ENCODE measurements at places on chromosomes 12 and 14.

GRCh38 chr12:72313806-72314205 lies 41.6 kb downstream of the TRHDE start:
- DNase-seq: no peak

DNA sequence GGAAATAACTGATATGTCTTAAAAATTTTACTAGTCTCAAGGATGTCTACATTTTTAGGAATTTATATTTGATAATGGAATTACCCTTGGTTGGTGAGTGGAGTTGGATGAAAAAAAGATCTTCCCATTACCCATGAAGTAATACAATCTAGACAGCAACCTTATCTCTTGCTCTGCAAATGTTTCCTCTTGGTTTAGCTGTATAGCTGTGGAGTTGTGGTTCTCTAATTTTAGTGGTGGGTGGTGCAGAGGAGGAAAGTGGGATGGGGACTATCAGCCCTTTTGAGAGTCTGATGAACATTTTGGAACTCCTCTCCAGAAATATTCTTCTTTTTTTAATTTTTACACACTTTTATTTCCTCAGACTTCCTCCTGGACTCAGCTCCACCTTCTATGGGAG lies 17.1 kb downstream of the SPX start:
- DNase-seq: no peak

DNA sequence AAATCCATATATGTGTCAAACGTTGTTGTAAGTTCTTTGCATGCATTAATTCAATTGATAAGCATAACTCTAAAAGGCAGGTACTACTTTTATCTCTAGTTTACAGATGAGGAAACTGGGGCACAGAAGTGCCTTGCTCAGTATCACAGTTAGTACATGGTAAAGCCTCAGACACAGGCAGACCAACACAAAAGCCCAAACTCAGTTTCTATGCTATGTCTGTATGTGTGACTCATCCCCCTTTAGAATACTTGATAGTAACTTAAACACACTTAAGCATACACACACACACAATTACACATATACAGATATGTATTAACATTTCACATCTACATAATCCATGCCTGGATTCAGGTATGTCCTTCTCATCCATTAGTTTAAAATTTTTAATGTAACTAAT lies 88.0 kb downstream of the EPS8 start:
- no peak for DNase-seq

GRCh38 chr14:58730792-58731464 lies 93.2 kb downstream of the DACT1 start:
- DNase-seq: no peak

DNA sequence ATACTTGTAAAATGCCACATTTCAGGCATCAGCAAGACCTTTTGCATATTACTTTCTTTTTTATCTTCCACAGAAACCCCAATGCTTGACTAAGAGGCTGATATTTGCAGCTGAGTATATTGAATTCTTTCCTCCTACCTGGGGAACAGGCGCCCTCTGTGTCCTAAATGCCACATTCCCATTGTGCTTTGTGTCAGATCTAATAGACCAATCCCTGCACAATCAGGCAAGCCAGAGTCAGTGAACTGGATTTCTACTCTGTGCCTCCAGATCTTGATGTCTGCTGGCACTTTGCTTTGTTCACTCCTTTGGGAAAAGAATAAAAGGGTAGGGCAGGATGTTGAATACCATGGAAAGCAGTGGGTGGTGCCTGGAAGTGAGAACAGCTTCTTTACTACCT lies 22.4 kb upstream of the TAS2R42 start:
- no peak for DNase-seq

DNA sequence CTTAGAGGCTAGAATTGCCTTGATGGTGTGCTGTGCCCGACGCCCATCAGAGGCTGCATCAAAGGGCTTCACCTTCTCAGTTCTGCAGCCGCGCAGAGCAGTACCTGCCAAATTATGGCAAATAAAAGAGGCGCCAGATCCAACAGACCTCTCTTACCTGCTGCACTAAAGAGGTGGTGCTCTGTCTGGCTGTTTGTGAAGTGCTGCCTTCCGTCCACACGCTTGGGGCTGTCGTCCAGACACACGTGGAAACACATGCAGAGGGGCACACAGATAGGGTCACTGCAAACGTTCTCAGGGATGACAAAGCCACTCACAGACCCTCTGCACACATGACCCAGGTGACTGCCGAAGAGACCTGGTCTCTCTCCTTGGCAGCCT lies 617.5 kb downstream of the VRK1 start:
- DNase-seq: no peak

GRCh38 chr12:9264546-9264945 lies 56.4 kb upstream of the PZP start:
- DNase-seq: no peak

- no peak for DNase-seq
Measured at GRCh38 chr12:125276567-125276966, 211.3 kb downstream of the AACS start.

GRCh38 chr12:98592825-98593322 lies 612 bp upstream of the SLC25A3 start:
- no peak for DNase-seq

DNA sequence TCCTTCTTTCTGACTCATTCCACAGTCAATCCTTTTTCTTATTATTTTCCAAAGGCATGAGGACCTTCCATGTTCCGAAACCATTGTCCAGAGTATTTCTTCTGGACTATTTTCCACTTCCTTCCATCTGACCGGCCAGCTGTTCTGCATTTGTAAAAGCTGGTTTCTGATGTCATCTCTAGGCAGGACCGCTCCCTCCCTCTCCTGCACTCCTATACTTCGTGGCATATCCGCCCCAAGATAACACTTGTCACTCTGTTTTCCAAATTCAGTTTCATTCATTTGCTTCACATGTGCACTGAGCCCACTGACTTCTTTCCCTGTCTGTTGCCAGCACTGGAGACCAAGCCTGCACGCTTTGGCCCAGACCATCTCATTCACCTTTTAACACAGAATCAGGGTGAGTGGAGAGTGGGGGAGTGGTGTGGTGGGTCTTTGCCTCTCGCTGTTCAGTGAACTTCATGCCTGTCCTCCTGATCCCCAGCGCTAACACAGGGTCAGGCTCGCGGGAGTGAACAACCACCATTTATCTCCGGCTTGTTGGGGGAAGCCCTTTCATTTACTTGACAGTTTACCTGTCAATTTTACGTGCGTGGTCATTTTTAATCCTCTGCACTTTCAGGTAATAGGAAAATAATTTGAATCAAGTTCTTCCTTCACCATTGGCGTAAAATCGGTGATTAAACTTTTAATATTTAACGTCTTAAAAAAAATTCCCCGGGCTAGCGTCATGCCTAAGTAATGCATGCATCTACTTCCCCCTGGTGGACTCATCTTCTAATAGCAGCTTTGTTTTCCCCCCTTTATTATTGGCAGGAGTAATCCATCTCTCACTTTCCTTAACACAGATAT lies 52.5 kb downstream of the C12orf75 start:
- no peak for DNase-seq

DNA sequence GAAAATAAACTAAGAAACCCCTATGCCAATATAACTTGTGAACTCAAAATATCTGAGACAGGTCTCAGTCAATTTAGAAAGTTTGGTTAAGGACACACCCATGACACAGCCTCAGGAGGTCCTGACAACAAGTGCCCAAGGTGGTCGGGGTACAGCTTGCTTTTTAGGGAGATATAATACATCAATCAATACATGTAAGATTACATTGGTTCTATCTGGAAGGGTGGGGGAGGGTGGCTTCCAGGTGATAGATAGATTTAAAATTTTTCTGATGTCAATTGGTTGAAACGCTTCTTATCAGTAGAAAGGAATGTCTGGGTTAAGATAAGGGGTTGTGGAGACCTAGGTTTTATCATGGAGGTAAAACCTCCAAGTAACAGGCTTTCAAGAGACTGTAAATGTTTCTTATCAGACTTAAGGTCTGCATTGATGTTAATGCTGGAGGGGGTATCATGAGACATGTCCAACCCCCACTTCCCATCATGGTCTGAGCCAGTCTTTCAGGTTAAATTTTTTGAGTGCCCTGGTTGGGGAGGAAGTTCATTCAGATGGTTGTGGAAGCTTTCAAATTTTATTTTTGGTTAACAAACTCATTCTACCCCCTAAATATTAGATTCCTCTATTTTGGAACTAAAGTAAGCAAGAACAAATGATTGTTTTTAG lies 82.0 kb upstream of the RASSF8 start:
- no peak for DNase-seq

DNA sequence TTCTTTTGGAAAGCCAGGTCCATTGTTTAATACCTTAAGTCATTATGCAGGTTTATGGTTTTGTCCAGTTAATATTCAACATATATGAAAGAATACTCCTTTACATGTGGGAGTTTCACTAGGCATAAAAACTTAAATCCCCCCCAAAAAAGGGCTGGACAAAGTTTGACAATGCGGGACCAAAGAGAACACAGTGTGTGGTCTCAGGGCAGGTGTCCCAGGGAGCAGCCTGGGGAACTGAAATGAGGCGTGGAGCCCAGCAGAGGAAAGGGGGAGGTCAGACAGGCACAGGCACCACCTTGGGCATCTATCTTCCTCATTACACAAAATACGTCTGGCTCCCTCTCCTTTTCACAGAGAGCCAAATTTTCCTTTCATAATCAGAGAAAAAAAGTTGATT lies 22.5 kb downstream of the PKP2 start:
- DNase-seq: no peak

DNA sequence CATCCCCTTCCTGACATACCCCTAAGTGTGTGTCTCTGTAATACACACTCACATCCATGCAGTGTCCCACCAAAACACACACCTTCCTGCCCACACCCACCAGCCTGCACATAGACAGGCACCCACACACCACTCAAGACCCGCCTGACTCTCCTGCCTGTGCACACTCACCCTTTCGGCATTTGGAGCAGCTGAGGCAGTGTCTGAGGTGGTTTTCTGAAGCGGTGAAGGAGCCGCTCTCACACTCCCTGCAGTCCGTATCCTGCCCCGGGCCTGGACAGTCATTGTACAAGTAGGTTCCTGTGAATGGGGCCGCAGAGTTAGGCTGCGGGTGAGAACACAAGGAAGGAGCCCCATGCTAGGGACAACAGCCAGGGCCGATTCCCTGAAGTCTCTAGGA lies 8.3 kb downstream of the TNFRSF1A start:
- DNase-seq: no peak

DNA sequence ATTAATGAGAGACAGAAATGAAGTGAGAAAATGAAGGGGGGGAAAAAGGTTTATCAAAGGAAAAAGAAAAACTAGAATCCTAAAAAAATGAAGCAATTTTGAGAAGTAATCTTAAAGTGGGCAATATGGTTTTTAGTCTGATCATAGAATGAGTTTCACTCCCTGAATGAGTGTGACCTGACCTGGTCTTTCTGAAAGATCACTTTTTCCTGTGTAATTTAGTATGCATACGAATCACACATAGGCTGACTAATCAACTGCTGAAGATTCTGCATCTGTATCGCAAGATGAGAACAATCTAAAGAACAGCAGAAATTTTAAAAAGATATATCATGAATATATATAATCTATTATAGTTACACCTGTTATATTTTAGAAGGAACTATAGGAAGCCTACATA lies 11.3 kb downstream of the GNPTAB start:
- no peak for DNase-seq

GRCh38 chr14:76832503-76832988 lies 6.3 kb downstream of the LRRC74A start:
- no peak for DNase-seq

GRCh38 chr14:68468437-68469207 lies 324.2 kb downstream of the ZFP36L1 start:
- DNase-seq: no peak

DNA sequence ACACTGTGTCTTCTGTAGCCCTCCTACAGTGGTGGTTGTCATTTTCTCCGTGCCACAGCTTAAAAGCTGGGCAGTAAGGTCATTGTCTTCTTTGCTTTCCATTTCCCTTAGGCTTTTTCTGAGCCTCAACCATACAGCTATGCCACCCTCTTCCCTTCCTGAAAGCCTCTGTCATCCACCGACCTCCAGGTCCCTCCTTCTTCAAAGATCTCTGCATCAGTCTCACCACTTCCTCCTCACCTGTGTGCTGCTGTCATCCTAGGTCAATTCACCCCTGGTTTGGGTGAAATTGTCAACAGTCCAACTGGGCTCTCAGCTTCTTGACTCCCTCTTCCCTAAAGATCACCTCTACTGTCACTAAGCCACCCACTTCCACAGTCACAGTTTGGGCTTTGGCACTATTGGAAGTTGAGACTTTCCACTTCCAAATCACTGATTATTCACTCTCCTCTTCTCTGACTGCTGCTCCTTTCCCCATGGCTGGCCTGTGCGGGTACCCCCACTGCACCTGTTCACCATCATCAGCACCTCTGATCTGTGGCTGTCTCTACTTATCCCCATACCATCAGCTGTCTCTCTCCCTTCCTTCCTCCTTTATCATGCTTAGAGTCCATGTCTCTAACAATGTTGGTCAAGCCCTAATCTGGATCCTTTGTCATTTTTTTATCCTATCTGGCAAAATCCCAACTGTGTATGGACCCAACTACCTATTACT lies 15.5 kb upstream of the TSPAN9 start:
- DNase-seq: no peak

- DNase-seq: no peak
Measured at GRCh38 chr14:54140551-54140950, 183.9 kb upstream of the BMP4 start.

- no peak for DNase-seq
Measured at GRCh38 chr14:93972618-93973205, 3.7 kb downstream of the ASB2 start.

DNA sequence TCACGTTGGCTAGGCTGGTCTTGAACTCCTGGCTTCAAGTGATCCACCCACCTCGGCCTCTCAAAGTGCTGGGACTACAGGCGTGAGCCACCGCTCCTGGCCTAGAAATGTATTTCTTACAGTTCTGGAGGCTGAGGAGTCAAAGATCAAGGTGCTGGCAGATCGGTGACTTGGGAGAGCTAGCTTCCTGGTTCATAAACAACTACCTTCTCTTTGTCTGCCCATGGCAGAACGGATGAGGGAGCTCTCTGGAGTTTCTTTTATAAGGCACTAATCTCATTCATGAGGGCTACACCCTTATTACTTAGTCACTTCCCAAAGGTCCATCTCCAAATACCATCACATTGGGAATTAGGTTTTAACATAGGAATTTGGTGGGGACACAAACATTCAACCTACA lies 38.9 kb downstream of the SLC17A8 start:
- DNase-seq: no peak

- no peak for DNase-seq
Measured at GRCh38 chr12:58931518-58931917, 11.2 kb upstream of the LRIG3 start.

- no peak for DNase-seq
Measured at GRCh38 chr14:105456736-105457617, 17.6 kb upstream of the CRIP2 start.

GRCh38 chr12:130157998-130158753 lies 4.1 kb upstream of the FZD10 start:
- DNase-seq: no peak

DNA sequence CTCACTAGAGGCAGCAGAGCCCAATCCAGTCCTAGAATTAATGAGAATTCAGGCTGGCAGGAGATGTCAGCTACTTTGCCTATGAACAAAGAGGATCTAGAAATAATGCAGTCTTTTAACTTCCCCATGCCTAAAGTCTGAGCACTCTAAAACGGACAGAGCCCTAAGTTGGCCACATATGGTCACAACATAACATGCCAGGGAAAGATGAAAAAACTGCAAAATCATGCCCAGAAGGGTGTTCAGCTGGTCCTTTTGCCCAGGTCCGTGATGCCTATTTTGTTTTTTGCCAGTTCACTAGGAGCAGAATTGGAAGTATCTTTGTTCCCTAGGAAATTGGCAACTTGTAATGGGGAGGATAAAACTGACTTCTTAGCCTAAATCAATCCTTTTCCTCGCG lies 20.3 kb upstream of the LMNTD1 start:
- no peak for DNase-seq

GRCh38 chr14:96126339-96126782 lies 78.3 kb upstream of the BDKRB2 start:
- no peak for DNase-seq
